Non-pigmented ciliary epithelial cell (primary cell): ENCODE measurements at places on chromosomes 2 and 18.

- no peak for DNase-seq
Measured at GRCh38 chr2:72953976-72954375, 36.7 kb downstream of the EMX1 start.

- no peak for DNase-seq
Measured at GRCh38 chr2:98470851-98471255, 26.2 kb downstream of the INPP4A start.

DNA sequence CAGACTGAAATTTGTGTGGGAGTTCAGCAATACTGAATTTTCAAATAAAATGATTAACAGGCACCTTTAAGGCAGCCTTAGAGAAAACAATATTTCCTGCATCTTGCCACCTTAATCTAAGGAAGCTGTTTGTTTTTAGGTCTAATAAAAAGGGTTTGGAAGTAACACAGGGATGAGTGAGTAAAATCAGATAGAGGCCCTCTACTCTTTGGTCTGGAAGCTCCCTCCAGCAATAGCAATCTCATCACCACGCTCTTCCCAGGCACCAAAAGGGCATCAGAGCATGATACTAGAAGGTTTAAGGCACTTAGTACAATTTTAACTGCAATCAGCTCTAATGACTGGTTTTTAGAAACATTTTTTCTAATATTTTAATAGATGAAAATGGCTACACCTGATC is 155.6 kb downstream of the VWC2L start:
- no peak for DNase-seq

GRCh38 chr2:221346411-221346810 is 225.7 kb downstream of the EPHA4 start:
- no peak for DNase-seq

DNA sequence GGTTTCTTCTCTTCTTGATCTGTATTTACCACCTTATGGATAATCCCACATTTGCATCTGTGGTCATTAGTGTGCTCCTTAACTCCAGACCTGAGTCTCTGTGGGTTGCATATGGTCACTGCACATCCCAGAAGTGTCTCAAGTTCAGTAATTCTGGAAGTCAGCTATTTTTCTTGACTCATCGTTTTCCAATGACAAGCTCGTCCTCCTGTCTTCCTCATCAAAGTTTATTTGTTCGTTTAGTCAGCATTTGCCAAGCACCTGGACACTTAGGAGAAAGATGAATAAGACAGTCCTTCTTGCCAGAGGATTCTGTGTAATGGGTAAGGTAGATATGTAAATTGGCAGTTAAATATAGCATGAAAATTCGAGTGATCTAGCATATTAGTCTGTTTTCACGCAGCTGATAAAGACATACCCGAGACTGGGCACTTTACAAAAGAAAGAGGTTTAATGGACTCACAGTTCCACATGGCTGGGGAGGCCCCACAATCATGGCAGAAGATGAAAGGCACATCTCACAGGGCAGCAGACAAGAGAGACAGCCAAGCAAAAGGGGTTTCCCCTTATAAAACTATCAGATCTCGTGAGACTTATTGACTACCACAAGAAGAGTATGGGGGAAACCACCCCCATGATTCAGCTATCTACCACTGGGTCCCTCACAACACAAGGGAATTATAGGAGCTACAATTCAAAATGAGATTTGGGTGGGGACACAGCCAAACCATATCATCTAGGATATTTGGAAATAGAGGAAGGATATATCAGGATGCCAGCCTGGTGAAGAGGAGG is 19.4 kb downstream of the FASTKD2 start:
- no peak for DNase-seq

- no peak for DNase-seq
Measured at GRCh38 chr18:67710639-67711038, 194.1 kb upstream of the DSEL start.

DNA sequence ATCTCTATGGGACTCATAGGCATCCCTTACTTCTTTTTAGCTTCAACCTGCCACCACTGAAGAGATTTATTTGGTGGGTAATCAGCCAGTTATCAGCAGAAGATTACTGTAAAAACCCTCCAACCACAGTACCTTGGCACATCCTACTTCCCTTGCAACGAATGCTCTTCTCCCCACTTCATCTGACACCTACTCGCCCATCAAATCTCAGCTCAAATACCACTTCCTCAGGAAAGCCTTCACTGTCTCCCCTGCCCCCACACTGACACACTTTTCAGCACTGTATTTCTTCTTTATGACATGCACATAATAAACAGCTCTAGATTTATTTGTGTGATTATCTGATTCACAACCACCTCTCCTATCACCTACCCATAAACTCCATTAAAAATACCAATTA is 3.1 kb downstream of the KDSR start:
- DNase-seq, result no peak

- DNase-seq, result no peak
Measured at GRCh38 chr18:9701609-9702349, 6.3 kb upstream of the RAB31 start.

GRCh38 chr2:189020179-189020578 is 46.0 kb downstream of the COL3A1 start:
- DNase-seq, result no peak

DNA sequence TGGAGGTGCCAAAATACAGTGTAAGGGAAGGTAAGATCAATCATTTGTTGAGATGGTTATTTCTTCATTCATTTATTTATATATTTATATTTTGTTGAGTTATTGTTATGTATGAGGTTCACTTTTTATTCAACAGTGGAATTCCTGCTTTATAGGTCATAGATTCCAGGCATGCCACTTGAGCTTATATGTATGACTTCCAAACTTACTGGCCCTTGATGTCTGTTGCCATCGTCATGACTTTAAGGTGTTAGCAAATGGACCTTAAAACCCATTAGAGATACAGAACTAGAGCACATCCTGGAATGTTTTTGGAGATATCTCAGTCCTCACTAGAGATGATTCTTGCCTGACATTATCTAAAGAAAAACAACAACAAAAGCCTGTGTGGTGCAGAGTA is 25.9 kb downstream of the CCDC85A start:
- DNase-seq, result no peak

GRCh38 chr2:12928775-12929401 is 212.2 kb downstream of the TRIB2 start:
- no peak for DNase-seq

DNA sequence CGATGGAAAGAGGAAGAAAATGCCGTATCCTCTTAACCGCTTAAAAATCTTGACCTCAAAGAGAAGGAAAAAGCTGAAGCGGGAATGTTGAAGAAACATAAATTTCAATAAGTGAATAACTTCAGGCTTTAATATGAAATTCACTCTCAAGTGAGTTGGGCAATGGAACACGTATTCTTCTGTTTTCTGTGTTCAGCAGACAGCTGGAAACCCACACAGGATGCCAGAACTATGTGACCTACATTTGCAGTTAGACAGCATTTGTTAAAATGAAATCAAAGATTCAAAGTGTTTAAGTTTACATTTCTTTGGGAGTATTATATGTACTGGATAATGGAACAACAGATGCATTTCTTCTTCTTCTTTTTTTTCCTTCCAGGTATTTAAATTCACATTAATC is 80.5 kb upstream of the SPATS2L start:
- no peak for DNase-seq

- DNase-seq, result no peak
Measured at GRCh38 chr2:157321466-157321865, 4.2 kb downstream of the ERMN start.

DNA sequence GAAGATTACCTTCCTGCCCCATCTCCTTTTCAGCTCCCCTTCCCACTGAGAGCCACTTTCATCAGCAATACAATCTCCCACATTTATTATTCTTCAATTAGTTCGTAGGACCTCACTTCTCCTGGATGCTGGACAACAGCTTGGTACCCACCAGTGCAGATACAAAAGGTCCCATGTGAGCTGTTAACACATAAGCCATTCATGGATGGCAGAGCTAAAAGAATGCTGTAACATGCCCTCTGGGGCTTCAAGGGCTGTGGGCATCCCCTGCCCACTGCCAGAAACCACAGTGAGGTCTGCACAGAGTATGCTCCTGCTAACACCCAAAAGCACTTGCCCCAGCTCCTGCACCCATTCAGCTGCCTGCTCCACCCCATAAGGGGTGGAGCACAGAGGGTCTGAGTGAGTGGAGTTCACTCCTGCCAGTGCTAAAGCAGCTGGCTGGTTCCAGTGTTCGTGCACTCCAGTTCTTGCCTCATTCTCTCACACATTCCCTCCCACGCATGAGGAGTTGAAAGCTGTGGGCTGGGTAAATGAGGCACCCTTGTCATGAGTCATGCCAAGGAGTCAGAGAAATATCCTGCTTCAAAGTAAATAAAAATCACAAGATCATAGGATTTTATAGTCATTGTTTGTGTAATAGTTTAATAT is 305.9 kb upstream of the TMEFF2 start:
- peak; percentile 96 for DNase-seq

DNA sequence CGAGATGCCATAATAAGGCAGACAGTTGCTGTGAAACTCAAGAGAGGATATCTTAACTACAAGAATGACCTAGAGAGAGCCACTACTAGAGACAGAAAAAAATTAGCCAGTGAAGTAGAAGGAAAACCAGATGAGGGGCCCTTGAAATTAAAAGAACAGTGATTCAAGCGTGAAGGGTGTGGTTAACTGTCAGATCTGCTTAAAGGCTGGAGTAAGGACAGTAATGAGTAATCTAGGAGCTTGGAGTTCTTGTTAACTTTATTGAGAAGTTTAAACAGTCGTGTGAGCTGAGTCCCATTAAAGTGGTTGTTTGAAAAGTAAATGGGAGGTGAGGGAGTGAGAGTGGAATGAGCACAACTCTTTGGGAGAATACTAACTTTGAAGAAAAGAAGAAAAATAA is 21.3 kb downstream of the PIGN start:
- DNase-seq, result no peak

DNA sequence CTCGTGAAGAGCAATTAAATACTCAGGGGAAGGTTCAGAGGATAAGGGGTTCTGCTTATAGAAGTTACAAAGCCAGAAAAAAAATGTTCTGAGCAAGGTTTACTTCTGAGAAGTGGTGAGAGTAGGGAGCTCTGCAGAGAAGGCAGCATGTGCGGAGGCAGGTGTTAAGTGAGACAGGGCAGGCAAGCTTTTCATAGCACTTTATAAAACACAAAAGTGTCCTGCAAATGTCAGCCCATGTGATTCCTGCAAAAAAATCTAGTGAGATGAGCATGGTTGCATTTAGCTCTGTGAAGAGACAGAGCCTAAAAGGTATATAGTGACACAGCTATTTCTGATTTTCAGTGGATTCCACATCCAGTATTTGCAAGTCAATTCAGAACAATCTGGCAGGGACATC is 223.8 kb upstream of the SYT4 start:
- DNase-seq, result no peak

DNA sequence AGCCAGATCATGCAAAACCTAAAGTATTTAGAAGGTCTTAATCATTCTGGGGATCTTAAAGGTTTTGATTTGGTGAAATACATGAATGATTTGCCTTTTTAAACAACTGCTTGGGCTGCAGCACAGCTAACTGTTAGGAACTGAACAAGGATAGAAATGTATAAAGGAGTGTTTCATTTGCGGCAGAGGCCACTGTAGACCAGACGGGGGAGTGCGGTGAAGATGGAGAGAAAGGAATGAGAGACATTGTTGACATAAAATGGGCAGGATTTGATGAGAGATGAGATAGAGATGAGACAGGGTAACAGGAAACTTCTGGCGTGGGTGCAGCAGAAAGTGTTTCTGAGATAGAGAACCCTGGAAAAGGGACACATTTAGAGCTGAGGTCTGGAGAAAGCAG is 308.1 kb downstream of the TMX3 start:
- DNase-seq, result no peak

GRCh38 chr2:40192864-40193669 is 258.8 kb downstream of the SLC8A1 start:
- DNase-seq, result no peak

DNA sequence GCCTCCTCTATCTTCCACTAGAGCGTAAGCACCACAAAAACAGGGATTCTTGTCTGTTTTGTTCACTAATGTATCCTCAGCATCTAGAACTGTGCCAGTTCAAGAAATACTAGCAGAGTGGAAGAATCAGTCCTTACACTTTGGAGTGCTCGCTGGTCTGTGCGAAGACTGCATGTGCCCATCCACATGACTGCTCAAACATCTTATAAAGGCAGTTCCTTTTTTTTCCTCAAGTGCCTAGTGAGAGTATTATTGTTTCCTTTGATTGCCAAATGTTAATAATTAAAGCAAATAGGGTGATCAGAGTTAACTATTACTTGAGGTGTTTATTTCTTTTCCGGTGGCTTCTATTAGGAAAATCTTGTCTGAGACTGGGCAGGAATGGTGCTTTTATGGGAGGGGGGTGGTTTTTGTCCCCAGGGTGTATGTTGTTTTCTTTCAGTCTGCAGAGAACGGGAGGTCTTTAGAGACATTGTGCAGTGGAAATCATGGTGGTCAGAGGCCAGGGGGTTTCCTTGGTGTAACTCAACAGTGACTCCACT is 45.6 kb upstream of the ITGB6 start:
- no peak for DNase-seq

DNA sequence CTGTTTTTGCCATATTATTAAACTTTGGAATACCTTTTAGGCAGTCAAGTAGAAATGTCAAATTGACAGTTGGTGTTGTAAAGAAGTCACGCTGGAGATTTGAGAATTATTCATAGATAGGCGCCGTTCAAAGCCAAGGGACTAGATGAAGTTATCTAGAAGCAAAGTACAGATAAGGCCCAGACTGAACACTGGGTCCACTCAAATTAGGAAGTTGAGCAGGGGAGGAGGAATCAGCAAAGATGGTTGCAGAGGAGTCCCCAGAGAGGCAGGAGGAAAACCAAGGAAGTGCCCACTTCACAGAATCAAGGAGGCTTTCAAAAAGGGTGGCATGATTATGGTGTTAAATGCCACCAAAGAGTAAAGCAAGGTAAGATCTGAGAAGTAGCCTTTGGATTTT is 9.6 kb upstream of the ALS2 start:
- no peak for DNase-seq

- DNase-seq, result no peak
Measured at GRCh38 chr18:32918692-32919250, 145.9 kb upstream of the KLHL14 start.

DNA sequence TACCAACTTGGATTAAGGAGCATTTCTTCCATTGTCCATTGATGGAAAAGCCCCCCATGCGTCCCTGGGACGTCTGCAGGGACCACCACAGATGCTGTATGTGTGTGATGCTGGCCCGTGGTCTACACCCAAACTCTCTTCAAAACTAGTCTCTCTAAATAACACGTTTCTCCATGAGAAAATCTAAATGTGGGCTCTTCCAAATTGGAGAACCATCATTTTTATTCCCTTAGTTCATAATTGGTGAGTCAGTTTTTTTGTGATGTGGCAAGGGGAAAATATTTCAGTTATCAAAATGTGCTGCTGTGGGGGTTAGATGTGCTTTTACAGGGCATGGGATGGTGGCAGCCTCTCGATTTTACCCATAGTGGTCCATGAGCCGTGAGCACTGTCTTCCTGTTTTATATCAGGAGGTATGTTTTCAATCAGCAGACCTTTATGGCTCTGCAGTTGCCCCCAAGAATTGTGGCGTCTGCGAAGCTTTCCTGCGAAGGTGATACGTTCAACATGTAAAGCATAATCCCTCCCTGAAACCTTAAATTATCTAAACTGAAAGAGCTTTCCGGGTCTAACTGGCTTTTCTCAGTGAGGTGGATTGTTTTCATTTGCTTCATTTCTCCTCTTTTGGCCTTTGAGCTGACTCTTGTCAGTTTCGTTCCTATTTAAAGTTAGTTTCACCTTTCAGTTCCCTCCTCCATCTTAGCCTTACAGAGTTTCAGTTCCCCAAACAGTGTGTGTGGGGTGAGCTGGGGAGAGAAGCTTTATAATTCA is 78.4 kb downstream of the SETBP1 start:
- no peak for DNase-seq

- no peak for DNase-seq
Measured at GRCh38 chr2:46351098-46351749, 54.0 kb downstream of the EPAS1 start.
